Myocyte (in vitro differentiated cells): ENCODE measurements at places on chromosomes 16 and 17. TPM values are rescaled to one million over a fixed set of nuclear protein-coding genes. Genes with fewer than 3 reads are reported as not detected.

Gene ADORA2B
- total RNA-seq: 6.3 and 7.1 TPM in 2 replicates

Gene PPL
- total RNA-seq: 5.9 and 25.4 TPM in 2 replicates

Gene CNTNAP1
- total RNA-seq: 2.6 and 3.4 TPM in 2 replicates

Gene CD300E
- not detected in 2 replicates for total RNA-seq

Gene SLC5A10
- total RNA-seq: not detected in 2 replicates

Gene OR4D1
- not detected in 2 replicates for total RNA-seq

Gene HOXB6
- total RNA-seq: 13.5 and 22.9 TPM in 2 replicates

Gene SPATA33
- 4.1 and 7.1 TPM in 2 replicates for total RNA-seq

Gene C1QL1
- total RNA-seq: 0.11 TPM in 1 of 2 replicates, not detected in the other

Gene RNF222
- total RNA-seq: not detected in 2 replicates

Gene PIGQ
- 45.4 and 59.9 TPM in 2 replicates for total RNA-seq

Gene CCL3
- 1.5 TPM in 1 of 2 replicates, not detected in the other for total RNA-seq

Gene SLFN12L
- total RNA-seq: not detected in 2 replicates
